NCI-H1436 treated with DMSO at 0.1 percent for 48 hours (cell line): ENCODE measurements at places on chromosomes 4 and X.

DNA sequence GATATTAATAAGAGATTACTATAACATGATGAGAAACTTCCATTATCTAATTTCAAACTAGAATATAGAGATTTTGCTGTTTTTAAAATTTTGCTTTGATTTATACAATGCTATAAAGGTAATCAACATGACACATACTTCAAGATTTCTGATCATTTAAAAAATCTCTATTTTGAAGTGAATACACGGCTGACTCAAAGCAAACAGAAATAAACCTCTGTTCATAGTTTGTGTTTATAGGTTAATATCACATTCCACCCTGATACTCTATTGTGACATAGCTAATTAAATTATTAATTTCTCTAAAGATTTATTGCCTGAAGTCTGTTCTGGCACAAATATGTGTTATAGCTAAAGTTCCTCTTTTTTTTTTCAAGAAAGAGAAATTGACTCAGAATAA, 349.2 kb downstream of the TLL1 start:
- no peak for DNase-seq

- DNase-seq: no peak
Measured at GRCh38 chrX:154317391-154317995, 21.9 kb downstream of the TKTL1 start.

DNA sequence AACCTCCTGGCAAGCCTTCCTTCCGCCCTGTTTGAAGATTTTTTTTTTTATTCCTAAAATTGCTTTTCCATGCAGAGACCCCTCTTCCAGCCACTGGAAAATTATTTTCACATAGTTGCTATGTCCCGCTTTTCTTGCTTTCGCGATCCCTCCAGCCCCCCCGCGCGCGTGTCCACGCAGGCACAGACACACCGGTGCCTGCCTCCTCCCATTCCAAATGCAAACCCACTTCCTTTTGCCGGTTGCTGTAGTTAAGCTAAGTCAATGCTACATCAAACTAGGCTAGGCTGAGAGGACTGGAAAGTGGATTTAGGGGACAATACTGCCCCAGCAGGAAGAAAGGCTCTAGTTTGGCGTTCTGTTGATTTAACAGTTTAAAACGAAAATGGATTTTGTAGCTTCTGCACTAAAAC, 111.0 kb downstream of the DHX15 start:
- DNase-seq: no peak

GRCh38 chr4:120857312-120857711, 65.2 kb downstream of the PRDM5 start:
- no peak for DNase-seq

- DNase-seq: no peak
Measured at GRCh38 chr4:147899512-147899911, 167.6 kb downstream of the ARHGAP10 start.

GRCh38 chrX:138058931-138059330, 493.0 kb downstream of the ZIC3 start:
- DNase-seq: no peak

DNA sequence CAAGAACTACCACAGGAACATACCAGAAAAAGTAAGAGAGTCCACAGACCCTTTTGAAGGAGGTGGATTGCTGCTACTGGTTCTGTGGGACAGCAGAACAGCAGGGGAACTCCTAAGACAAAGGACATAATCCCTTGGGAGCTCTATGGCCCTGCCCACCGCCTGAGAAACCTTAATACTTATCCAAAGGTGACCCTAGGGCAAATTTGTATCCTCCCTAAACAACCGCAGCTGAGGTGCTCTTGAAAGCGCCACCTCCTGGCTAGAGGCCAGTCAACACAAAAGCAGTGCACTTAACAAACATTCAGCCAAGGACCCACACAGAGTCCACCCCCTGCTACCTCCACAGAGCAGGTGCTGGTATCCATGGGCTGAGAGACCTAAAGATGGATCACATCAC, 136.8 kb downstream of the ADAM29 start:
- no peak for DNase-seq

GRCh38 chr4:128601991-128602695, 207.4 kb upstream of the JADE1 start:
- DNase-seq: no peak

- no peak for DNase-seq
Measured at GRCh38 chr4:184750926-184751584, 17.2 kb upstream of the CENPU start.

DNA sequence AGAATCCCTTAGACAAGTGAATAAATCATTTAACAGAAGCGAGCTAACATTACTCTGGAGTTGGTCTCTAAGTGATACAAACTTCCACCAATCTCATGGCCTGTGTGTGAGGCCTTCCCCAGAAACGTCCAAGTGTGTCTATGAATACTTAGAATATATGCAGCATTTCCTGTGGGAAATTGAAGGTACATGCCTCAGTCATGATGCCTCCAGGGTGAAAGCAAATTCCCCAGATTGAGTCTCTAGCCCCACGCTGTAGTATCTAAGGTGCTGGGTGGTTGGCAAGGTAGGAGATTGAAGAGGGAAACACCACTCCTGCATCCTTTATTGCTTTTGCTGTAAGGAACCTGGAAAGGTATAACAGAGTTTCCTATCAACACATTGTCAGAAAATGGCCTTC, 113.8 kb downstream of the IL13RA2 start:
- DNase-seq: no peak

DNA sequence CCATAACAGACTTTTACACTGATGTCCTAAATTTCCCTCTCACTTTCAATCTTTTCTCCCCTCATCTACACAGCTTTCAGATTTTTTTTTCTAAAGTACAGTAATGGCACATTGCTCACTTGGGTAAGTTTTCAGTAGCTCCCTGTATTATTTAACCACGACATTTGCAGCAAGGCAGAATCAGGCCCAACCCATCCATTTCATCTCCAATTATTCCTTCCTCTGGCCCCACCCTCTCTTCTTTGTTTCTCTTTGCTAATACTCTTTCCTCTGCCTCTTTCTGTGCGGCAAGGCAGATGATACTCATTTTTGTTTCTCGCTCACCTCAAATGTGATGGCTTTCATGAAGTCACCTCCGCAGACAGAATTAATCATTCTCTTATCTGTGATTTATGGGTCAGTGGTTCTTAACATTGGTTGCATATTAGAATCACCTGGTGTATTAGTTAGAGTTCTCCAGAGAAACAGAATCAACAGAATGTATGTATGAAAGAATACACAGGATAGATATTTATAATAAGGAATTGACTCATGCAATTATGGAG, 43.4 kb upstream of the GATB start:
- DNase-seq: no peak

DNA sequence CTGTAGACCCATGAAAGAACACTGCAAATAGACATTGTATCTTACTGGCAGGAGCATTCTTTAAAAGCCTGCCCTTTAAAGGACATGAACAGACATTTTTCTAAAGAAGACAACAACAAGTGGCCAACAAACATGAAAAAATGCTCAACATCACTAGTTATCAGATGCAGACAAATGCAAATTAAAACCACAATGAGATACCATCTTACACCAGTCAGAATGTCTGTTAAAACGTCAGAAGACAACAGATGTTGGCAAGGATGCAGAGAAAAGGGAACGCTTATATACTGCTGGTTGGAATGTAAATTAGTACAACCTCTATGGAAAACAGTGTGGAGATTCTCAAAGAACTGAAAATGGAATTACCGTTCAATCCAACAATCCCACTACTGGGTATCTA, 77.2 kb downstream of the ATP10D start:
- no peak for DNase-seq
